ENCODE measurements at places on chromosomes 5 and 9. TPM values are rescaled to one million over a fixed set of nuclear protein-coding genes. Genes with fewer than 3 reads are reported as not detected.

CERCAM gene
- total RNA-seq, result 63.9 TPM

ADAMTS2 gene
- total RNA-seq, result 14.5 TPM

PSD2 gene
- 0.13 TPM for total RNA-seq

- DNase-seq, result no peak
Observed at GRCh38 chr9:71778085-71778484, 9.8 kb upstream of the CEMIP2 start.

DNA sequence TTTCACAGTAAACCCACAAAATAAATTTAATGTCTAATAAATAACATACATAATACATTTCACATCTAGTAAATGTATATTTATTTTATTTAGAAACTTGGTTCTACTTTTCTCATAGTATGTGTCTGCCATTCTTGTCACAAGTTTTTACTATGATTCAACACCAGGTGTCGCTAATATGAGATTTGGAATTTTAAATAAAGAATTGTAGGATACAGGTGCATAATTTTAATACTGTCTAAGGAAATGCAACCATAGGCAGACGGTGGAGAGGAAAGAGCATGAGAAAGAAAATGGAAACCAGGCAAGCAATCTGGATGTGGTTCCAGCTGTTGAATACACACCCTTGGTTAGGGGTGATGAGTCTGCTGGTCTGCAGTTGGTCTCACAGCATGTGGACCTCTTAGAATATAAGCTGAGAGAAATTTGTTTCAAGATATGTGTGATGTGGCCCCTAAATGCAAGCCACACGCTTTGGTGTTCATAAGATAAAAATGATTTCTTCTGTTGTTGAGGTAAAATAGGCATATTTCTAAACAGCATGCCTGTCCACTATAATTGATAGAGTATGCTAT is 114.7 kb upstream of the TXNDC8 start:
- DNase-seq, result no peak

DNA sequence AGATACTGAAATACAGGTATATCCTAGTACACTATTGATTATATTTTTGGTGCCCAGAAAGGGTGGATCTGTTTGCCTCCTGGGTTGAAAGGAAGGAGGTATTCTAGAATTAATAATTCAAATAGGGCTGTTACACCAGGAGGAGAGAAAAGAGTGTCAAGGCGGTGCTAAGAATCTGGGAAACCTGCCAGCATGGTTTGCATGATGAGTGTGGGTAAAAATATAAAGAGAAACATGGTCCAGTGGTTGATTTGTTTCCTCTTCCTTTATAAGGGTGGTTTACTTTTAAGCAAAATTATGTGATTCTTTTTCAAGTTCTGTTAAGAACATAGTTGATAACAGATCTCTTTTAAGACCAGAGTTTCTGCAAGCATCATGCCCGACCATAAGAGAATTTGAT is 69.4 kb upstream of the NFIB start:
- no peak for DNase-seq

GRCh38 chr5:54887663-54888062 is 97.7 kb downstream of the ESM1 start:
- no peak for DNase-seq

DNA sequence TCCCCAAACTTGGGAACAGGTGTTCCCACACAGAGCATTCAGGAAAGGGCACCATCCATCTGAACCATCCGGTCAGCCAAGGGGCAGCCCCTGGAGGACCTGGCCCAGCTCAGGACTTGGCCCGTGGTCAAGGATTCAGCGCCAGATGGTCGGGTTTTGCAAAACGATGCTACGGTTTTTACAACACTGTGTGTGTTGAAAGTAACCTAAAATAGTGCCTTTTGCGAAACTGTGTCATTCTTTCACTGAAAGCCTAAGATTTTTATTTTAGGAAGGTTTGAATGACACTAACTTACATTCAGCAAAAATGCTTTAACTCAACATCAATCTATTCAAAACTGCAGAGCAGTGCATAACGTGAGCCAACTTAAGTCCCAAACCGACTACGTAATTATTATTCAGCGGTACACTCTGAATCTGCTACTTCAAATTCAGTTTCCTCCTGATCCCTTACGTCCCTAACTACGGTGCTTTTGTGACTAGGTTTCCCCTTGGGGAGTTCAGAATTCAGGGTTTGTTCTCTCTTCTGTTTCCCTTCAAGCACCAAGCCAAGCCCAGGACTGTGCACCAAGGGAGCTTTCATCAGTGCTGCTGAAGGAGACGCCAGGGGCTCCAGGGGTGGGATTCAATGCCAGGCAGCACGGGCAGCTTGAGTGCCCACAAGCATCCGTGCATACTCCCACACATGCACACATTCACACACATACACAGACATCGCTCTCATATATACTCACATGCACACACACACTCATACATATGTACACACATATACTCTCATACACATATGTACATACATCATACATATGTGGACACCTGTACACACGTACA is 25.8 kb downstream of the LPCAT1 start:
- DNase-seq, result no peak

- DNase-seq, result no peak
Observed at GRCh38 chr9:6502399-6502798, 89.4 kb downstream of the UHRF2 start.
